ENCODE measurements at places on chromosomes 4 and X.

DNA sequence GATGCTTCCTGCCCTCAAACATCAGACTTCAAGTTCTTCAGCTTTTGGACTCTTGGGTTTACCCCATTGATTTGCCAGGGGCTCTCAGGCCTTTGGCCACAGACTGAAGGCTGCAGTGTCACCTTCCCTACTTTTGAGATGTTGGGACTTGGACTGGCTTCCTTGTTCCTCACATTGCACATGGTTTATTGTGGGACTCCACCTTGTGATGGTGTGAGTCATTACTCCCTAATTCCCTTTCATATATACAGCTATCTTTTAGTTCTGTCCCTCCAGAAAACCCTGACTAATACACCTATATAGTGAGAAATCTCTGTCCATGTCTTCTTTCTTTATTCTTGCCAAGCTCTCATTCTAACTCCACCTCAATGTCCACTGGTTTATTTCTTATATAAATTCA lies 736.9 kb upstream of the HS3ST1 start:
- no peak for DNase-seq

DNA sequence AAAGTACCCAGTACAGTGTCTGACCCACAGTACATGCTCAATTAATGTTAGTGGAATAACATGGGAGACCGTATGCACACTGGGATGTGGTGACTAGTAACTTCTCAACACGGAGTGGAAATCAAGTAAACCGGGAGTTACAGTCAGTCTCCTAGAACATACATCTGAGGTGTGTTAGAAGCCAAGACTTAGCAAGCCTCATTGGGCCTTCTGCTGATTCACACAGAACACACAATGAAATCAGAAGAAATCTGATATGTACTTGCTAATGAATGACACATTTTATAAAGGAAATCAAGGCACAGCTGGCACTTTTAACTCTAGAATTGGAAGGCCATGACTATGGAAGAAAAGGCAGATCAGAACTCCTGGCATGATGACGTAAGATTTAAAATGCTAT lies 13.0 kb downstream of the TRAPPC2 start:
- no peak for DNase-seq

DNA sequence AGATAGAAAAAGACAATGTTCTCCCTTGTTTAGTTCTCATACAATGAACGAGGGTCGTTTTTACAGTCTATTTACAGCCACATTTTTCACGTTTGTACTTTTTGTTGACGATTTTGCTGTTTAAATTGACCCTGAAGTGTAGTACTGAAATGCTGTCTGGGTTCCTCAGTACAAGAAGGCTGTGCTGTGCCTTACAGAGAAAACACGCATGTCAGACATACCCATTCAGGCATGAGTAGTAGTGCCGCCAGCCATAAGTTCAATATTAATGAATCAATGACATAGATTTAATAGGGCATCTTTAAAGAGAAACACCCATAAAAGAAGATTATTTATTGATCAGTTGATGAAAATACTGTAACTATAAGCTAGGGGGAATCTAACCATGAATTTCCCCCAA lies 459.8 kb upstream of the EPHA5 start:
- no peak for DNase-seq

DNA sequence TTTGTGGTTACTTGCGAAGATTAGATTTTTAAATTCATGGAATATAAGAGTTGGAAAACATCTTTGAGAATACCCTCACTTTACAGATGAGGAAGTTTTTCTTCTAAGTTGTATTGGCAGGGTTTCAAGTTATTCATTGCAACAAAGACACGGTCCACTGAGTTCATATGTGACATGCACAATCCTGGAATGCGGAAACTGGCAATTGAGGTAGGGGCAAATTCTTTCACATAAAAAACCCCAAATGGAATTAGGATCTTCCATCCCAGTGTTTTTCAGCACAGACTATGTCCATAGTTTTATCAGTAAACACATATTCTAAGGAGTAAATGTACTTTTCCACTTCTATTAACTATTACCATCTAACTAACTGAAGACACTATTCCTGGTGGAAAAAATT lies 81.8 kb upstream of the NAP1L5 start:
- DNase-seq = no peak

Measured in effector CD8-positive, alpha-beta T cell (primary cell).